ENCODE measurements at places on chromosomes 11 and 22. TPM values are rescaled to one million over a fixed set of nuclear protein-coding genes. Genes with fewer than 3 reads are reported as not detected.

The MFNG gene
- 3.7 TPM for total RNA-seq

GRCh38 chr11:114384487-114384886, 15.8 kb downstream of the C11orf71 start:
- no peak for DNase-seq

The PATE2 gene
- total RNA-seq: not detected

DNA sequence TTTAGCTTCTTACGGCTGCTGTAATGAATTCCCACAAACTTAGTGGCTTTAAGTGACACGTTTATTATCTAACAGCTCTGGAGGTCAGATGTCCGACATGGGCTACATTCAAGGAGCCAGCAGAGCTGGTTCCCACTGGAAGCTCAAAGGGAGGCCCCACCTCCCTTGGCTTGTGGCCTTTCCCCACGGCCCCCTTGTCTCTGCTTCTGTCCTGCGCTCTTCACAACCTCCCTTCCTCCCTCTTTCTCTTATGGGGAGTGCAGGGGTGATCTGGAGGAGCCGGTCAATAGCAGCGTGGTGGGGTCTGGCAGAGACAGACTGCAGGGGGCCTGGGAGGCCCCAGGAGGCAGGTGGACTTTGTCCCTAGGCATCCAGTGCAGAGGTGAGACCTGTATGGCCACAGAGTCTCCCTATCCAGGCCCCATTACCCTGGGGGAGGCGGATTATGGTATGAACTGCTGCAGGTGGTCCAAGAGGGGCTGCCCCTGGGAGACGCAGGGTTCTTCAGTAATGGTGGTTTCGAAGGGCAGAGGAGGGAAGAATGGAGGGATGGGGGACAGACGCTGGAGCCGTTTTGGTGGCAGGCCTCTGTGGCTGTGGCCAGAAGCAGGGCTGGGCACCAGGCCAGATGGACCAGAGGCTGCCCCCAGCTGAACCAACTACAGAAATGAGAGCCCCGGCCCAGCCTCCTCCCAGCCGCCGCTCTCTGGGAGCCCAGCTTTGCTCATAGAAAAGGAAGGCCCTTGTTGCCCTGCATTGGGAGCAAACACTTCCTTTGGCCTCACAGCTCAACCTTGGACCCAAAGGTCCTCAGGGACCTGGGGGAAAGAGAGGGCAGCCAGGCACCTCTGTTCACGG, 30.7 kb upstream of the KCNQ1OT1 start:
- no peak for DNase-seq

The PDGFB gene
- total RNA-seq: 9.2 TPM

The DUSP8 gene
- total RNA-seq: 2.5 TPM

DNA sequence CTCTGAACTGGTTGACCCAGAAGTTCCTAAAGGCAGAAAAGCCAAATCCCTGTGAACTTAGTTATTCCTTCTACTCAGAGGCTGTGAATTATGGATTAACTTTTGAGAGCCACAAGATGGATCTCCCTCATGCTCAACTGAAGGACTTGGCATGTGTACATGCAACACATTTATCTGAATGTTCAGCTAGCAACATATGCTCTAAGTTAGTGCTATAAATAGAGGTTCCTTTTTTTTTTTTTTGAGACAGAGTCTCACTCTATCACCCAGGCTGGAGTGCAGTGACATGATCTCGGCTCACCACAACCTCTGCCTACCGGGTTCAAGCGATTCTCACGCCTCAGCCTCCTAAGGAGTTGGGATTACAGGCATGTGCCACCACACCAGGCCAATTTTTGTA, 40.1 kb downstream of the EIF4ENIF1 start:
- DNase-seq: no peak

The CRYBB2 gene
- total RNA-seq: not detected

DNA sequence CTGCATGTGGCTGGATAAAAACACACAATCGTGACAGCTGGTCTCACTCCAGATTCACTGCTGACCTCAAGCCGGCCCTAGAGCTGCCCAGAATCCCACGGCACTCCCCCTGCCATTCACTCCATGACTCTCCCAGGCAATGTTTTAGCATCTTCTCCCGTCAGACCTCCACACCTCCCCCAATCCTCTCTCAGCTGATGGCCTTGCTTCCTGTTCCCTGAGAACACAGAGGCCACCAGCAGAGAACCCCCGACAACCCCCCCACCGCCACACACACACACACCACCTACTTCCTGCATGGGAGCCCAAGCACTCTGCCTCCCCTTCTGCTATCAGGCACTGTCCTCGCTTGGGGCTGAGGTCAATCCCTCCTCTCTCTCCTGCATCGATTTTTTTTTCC, 9.3 kb downstream of the TNKS1BP1 start:
- DNase-seq: peak; percentile 39

The SNX15 gene
- total RNA-seq: 19.6 TPM

GRCh38 chr11:130002846-130003716, 446 bp upstream of the PRDM10 start:
- DNase-seq: peak; percentile 84

DNA sequence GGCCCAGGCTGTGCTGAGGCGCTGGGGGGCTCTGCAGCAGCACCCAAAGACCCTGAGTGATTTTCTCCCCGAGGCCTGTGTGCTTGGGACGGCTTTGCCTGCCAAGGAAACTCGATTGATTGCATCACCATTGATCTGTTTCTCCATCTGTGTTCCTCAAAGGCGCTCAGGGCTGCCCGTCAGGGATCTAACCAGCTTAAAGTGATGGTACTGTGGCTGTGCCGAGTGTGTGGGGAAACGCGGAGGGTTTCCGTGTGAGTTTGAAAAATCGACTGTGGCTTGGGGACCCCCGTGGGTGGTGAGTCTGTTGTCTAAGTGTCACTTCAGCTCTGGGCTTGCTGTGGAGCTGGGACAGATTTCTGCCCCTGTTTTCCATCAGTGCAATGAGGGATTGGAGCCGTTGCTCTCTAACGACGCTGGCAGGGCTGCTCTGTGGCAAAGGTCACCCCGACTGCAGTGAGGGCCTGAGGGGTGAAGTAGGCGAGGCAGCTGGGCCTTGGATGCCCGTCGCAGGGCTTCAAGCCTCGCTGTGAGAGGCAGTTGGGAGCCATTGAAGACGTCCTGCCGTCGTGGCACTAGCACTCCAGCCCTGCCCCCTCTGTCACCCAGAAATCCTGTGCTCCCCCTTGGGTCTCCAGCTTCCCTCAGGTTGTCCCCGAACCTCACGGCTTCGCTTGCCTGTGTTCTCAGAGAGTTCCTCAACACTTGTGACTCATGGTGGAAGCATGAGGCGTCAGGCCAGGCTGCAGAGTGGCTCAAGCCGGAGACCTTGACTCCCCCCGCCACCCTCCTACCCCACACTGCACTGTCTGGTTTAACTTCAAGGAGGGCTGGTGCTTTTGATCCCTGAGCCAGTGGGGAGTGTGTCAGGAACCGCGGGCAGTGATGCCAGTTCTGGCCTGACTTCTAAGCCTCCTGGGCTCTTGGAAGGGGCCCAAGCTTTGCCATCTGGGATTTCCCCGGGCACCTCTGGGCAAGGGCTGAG, 21.8 kb downstream of the CACNA1I start:
- no peak for DNase-seq

DNA sequence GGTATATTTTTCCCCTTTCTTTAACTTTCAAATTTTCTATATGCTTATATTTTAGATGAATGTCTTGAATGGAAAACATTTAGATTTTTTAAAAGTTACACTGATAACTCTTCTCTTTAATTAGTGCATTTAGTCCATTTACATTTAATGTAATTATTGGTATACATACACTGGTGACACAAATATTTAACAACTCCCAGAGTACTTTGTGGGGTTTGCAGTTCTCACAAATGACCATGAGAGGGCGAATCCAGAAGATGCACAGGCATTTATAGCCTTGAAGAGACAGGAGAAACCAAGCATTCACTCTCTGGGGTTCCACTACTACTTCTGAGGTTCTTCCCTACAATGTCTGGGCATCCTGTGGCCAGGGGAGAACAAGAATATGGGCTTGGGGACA, 125.1 kb downstream of the TIMP3 start:
- DNase-seq: no peak

DNA sequence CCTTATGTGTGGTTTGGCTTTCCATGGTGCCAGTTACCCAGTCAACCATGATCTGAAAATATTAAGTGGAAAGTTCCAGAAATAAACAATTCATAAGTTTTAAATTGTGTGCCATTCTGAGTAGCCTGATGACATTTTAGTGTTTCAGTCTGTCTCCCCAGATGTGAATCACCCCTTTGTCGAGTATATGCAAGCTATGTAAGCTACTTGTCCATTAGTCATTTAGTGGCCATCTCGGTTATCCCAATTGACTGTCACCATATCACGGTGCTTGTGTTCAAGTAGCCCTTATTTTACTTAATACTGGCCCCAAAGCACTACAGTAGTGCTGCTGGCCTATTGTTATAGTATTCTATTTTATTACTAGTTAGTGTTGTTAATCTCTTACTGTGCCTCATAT, 44.9 kb downstream of the ATG16L2 start:
- no peak for DNase-seq

DNA sequence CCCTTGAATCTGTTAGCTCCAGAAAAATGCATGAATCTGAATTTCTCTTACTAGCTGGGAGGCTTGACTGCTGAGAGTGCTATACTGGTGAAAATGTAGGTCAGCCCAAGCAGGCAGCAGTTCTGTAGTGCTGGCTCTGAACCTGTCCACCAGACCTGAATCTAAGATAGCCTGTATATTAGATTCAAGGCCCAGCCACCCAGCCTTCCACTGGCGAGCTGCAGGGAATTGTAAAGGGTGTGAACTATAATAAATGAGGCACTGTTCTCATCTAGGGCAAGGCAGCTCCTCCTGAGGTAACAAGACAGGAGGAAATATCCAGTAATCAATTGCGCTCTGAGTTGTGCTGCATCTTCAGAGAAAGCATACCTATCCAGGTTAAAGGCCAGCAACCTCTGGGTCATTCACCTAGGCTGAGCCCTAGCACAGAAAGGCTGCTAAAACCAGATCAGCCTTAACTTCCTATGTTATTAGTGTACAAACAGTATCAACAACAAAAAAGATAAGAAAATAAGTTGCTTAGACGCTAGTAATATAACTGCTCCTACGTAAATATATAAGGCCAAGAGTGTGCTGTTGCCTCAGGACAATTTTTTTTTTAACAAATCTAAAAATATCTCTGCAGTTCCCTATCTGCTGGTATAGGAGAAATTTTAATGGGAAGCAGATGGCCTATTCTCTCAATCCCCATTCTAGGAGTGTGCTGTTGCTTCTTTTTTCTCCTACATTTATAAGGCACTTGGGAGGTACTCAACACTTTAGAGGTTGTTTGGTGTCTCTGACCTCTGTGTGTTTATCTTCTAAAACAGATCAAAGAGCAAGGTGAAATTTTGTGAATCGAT, 63.0 kb downstream of the RELT start:
- DNase-seq: no peak

- DNase-seq: no peak
These were observed 9.2 kb upstream of the MAPK1 start for GRCh38 chr22:21876486-21877176.

- no peak for DNase-seq
These were observed 535.9 kb downstream of the BRD1 start for GRCh38 chr22:49291781-49292180.

The RGL4 gene
- not detected for total RNA-seq

DNA sequence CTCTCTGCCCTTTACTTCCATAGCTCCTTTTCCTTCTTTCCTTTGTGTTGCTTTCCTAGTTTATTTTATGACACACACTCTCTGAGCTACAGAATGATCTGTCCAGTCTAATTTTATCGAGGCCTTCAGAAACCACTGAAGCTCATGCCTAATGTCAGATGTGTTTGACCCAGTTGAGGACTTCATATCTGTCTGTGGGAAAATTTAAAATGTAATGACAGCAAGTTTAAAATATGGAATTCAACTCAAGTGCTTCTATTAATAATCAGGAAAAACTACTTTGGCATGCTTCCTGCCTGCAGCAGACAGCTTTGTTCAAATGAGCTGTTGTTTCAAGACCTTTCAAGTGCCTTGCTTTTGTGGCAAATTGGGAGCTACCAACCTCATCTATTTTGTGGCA, 261.8 kb upstream of the MTNR1B start:
- DNase-seq: no peak

GRCh38 chr11:130725421-130726233, 190.7 kb downstream of the SNX19 start:
- DNase-seq: no peak

DNA sequence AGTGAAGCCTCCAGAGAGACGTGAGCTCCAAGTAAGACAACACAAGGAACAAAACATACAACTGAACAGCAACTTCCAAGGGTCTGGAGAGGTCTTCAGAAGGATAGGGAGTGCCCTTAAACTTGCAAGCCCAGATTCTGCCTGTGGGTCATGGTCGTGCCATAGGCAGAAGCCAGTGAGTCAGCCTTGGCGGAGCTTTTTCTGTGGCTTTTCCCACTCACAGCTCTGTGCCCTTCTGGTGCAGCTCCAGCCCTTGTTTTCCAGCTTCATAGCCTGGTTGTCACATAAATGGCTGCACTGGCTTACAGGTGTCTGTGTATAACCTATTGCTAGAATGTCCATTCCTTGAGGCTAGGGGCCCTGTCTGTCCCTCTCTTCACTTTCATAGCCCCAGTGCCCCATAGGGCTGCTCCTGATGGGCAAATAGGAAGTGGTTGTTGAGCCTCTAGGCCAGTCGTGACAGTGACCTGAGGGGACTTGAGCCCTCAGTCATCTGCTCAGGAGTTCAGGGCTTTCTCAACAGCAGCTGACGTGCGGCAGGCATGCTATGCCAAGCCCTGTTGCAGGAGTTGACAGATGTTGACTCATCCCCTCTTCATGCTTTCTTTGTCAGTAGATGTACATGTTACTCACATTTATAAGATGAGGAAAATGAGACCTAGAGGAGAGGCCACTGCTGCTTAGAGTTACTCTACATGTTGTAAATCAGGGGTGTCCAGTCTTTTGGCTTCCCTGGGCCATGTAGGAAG, 7.4 kb downstream of the MED15 start:
- DNase-seq: no peak

The PKP3 gene
- total RNA-seq: 21.4 TPM

The MYO7A gene
- 2.3 TPM for total RNA-seq

GRCh38 chr22:32576553-32577253, 102.1 kb downstream of the FBXO7 start:
- DNase-seq: no peak
